Activated naive CD4-positive, alpha-beta T cell (primary cell): ENCODE measurements at places on chromosomes 5 and 9.

DNA sequence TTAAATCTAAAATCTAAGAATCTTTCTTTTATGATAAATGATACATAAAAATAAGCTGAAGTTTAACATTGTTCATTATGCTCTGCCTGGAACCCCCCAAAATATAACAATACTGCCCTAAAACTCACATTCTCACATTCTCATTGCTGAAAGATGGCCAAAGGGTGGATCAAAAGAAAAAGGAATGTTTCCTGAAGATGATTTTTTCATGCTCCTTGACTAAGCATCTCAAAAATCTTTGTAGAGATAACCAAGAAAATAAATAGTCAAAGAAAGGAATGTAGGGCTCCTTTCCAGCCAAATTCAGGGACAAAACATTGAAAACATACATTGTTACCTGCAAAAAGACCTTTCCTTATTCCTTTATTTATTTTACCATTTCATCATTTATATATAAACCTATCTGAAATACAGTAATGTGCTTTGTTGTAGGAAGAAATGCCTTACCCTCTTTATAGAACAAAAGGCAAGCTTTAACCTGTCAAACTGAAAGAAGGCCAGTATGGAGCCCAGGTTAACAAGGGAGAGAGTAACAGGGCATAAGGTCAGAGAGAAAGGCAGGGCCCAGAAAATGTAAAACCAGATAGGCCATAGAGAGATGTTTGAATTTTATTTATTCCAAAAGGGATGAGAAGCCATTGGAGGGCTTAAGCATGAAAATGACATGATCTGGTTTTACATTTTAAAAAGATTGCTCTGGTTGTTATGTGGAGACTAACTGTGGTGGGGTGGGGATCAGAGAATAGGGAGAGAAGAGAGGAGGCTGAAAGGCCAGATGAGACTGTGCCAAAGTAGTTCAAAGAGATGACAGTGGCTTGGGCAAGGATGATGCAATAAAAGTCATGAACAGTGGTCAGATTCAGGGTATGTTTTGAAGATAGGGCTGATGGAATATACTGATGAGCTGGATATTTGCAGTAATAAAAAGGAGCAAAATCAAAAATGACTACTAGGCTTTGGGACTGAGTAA, 37.3 kb upstream of the CDK5RAP2 start:
- DNase-seq = no peak

DNA sequence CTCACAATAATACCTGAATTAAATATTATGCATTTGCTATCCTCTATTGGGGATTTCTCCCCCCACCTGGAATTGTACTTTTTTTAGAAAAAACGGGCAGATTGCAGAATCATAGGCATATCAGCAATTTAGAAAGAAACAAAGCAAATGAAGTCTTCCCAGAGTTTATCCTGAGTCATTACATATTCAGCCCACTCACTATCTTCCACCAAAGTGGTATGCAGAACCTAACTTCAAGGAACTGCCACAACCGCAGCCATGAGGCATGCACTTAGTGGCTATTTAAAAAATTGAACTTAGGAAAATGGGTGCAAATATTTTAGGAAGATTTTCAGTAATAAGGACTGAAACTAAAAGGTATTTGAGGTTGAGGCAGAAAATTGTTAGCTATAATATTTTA, 48.6 kb downstream of the UBAP1 start:
- DNase-seq = no peak

DNA sequence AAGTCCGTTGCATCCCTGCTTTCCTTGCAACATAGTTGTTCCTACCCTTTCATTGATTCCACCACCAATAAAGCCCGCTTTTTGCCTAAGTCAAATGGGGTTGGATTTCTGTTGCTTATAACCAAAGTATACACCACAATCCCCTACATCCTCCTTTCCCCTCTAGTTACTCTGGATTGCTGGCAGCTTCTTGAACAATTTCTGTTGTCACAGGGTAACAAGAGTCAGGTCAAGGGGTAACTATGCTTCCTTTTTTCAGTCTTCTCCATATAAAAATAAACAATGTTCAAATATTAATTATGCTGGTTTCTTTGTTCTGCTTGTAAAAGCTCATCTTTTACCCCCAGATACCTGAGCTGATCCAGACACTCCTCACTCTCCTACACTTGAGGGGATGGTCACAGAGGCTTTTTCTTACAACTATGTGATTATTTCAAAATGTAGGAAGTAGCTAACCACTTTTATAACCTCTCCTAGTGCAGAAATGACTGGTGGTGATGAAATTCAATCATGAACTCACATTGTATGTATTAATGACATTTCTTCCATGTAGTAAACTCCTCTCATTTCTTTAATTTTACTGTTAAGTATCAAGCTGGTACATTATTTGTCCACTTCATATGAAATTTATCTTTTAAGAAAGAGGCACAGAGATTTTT, 136.5 kb downstream of the SNX18 start:
- DNase-seq = no peak

- DNase-seq = no peak
Observed at GRCh38 chr5:123051206-123051605, 14.7 kb upstream of the PPIC start.

DNA sequence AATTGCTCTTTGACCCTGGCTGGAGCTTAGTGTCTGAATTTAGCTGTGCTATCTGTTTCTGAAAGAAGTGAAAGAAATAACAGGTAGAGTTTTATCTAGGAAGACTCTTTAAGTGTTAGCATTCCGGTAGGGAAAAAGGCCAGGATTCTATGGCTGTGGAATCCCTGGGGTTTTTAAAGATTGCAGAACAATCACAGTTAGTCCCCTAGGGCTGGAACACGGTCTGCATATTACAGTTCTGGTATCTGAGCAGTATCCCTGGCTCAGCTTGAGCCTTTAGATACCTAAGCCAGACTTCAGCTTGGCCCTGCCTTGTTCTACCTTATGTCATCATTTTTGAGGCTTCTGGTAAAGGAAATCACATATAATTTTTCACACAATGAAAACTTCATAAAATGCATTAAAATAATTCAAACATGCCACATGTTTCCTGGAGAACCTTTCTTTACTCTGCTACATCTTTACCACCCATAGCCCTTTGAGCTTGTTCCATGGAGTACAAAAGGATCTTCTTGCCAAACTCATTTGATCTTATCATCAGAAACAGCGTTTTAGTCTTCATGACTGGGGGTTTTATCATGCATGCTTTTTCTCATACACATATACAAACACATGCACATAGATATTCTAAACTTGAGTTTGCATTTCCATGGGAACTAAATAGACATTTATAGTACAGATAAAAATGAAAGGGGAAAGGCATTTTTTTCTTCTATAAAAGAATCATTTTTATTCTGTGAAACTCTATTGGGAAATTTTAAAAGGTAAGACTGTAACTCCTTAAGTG, 410.8 kb downstream of the CETN3 start:
- DNase-seq = no peak

- no peak for DNase-seq
Observed at GRCh38 chr9:2817999-2818803, 25.7 kb downstream of the PUM3 start.

DNA sequence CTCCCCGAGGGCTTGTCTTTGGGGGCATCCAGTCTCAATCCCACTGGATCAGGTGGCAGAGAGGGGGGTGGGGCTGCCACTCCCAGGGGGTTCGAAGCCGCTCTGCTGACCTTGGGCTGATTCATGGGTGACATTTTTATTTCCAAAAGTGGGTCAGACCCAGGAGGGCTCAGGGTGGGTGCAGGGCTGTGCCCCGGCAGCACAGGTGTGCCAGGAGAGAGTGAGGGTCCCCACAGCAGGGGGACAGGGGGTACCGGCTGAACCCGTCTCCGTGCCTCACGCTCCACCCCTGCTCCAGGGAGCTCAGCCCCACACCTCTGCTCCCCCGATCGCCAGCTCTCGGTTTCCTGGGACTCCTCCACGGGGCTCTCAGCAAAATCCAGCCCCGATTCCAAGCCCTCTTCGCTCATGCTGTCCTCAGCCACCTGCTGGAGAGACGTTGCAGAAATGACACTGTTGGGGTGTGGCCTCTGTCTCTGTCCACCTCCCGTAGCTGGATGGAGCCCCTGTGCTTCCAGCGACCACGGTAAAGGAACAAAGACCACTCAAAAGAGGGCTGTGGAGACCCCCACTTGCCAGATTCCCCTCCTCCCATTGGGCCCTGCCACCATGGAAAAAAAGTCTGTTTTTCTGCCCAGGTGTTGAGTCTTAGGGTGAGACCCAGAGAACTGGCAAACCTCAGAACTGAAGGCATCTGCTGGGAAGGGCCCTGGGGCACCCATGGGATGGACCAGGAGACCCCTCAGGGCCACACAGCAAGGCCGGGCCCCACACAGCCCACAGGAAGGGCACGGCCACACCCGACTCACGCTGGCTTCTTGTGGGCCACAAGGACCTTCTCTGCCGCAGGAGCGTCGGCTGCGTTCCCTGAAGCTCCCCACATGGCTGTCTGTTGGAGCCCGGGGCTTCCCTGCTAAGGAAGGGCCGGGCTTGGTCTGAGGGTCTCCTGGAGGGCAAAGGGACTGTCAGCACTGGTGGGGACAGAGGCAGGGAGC, 10.6 kb upstream of the QSOX2 start:
- no peak for DNase-seq

DNA sequence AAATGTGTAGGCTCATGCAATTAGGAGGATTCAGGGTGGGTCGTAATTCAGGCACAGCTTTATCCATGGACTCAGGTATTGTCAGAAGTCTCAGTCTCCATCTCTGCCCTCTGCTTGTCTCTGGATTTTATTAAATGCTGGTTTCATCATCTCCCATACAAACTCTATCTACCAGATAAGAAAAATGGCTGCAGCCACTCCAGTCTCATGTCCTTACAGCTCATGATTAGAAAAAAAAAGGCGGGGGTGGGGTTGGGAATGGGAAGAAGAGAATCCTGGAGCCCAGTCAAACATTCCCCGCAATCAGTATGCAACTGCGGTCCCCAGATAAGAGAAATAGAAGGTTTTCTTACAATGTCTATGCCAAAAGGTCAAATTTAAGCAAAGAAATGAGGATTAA, 7.6 kb upstream of the FBXO38 start:
- no peak for DNase-seq

DNA sequence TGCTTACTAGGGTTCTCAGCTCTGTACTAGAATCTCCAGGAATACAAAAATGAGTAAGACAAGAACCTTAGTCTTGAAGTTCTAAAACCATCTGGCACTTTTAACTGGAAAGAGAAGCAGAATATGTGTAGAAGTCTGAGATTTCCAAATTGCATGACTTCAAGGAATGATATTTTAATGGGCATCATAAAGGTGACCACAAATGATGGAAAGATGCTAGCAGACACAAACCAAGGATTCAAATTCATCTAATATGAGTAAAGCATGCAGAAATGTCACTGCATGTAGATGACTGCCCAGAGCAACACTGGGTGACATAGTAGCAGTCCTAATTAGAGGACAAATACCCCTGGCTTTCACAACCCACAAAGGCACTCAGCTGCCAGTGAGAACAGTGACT, 117.2 kb downstream of the RPS23 start:
- no peak for DNase-seq

GRCh38 chr5:60883229-60883628, 39.2 kb upstream of the ELOVL7 start:
- DNase-seq = no peak
